Endothelial cell of umbilical vein (primary cell): ENCODE measurements at places on chromosomes 1 and 21. TPM values are rescaled to one million over a fixed set of nuclear protein-coding genes. Genes with fewer than 3 reads are reported as not detected.

CASQ2 gene
- total RNA-seq = not detected in 2 replicates

KRTAP21-2 gene
- not detected in 2 replicates for total RNA-seq

DNM3 gene
- total RNA-seq = 2.5 and 3.6 TPM in 2 replicates

OR2T2 gene
- not detected in 2 replicates for total RNA-seq

DISP1 gene
- total RNA-seq = 2.4 and 3.9 TPM in 2 replicates

CYP4A22 gene
- total RNA-seq = not detected in 2 replicates

TMEM61 gene
- total RNA-seq = not detected in 2 replicates

HSD3B2 gene
- not detected in 2 replicates for total RNA-seq

DMBX1 gene
- not detected in 2 replicates for total RNA-seq

AADACL4 gene
- total RNA-seq = not detected in 2 replicates

GSTM5 gene
- total RNA-seq = 0.51 and 1.6 TPM in 2 replicates

GNAI3 gene
- 12.9 and 14.0 TPM in 2 replicates for total RNA-seq

IRF2BP2 gene
- total RNA-seq = 109 TPM in 2 replicates

NES gene
- 269 and 274 TPM in 2 replicates for total RNA-seq

CCDC181 gene
- total RNA-seq = 0.18 and 0.78 TPM in 2 replicates

CD164L2 gene
- not detected in 2 replicates for total RNA-seq

FCMR gene
- not detected in 2 replicates for total RNA-seq

CCDC185 gene
- total RNA-seq = not detected in 2 replicates

NBPF4 gene
- total RNA-seq = not detected in 2 replicates

RGS5 gene
- total RNA-seq = 770 and 1,035 TPM in 2 replicates

ARHGAP30 gene
- not detected in 2 replicates for total RNA-seq

SFT2D2 gene
- total RNA-seq = 63.8 and 68.1 TPM in 2 replicates

NUDT17 gene
- 3.6 and 5.1 TPM in 2 replicates for total RNA-seq

CRYAA gene
- not detected in 2 replicates for total RNA-seq

BNIPL gene
- total RNA-seq = 0.42 and 0.67 TPM in 2 replicates

EDN2 gene
- total RNA-seq = not detected in 2 replicates

CLCA1 gene
- total RNA-seq = not detected in 2 replicates

OR2T29 gene
- total RNA-seq = not detected in 2 replicates

SPOCD1 gene
- total RNA-seq = 0.27 and 24.9 TPM in 2 replicates

RAB42 gene
- total RNA-seq = 1.2 and 2.0 TPM in 2 replicates

SAMSN1 gene
- total RNA-seq = 5.3 and 8.0 TPM in 2 replicates

TRPM2 gene
- not detected in 2 replicates for total RNA-seq

MMEL1 gene
- 1.1 and 1.6 TPM in 2 replicates for total RNA-seq

PTPRC gene
- total RNA-seq = not detected in 2 replicates

IL12RB2 gene
- total RNA-seq = 0.42 and 0.48 TPM in 2 replicates

FCN3 gene
- not detected in 2 replicates for total RNA-seq

CFAP141 gene
- not detected in 2 replicates for total RNA-seq

C1orf141 gene
- not detected in 2 replicates for total RNA-seq

EXTL1 gene
- total RNA-seq = not detected in 2 replicates

NUF2 gene
- total RNA-seq = 38.6 and 38.7 TPM in 2 replicates

RNU1-4 gene
- total RNA-seq = 1,319 and 2,019 TPM in 2 replicates
